ENCODE measurements at places on chromosomes 12 and 14. TPM values are rescaled to one million over a fixed set of nuclear protein-coding genes. Genes with fewer than 3 reads are reported as not detected.

GRCh38 chr12:103241184-103241583 lies 254.6 kb downstream of the C12orf42 start:
- H3K27ac ChIP-seq = no peak overlapping the region
- no peaks in the 10 kb centered on the region for H3K36me3 ChIP-seq

GRCh38 chr12:61765926-61766325 lies 494.3 kb upstream of the USP15 start:
- no peak for DNase-seq
- peaks cover 19% of the 10 kb centered on the region for H3K36me3 ChIP-seq
- peaks cover 3% of the 10 kb centered on the region for H3K27me3 ChIP-seq
- H3K4me3 ChIP-seq = no peak overlapping the region

DNA sequence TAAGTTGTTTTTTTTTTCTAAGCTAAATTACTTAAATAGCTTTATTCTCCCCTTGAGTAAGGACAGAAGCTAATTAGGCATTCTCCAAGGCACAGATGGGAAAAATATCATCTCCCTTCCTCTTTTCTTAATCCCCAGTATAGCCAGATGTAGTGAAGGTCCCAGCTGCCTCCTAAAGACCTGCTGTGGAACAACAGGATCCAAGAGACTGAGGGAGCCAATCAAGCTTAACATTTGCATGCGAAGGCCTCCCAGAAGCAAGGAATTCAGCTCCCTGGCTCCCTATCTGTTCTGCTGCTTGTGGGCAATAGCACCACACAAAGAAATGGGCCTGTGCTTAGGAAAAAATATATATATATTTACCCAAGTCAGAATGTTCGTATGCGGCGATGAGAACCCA lies 255.2 kb downstream of the SYT1 start:
- no peak overlapping the region for H3K4me3 ChIP-seq
- H3K27ac ChIP-seq = no peak overlapping the region
- DNase-seq = peak; percentile 53
- H3K36me3 ChIP-seq = no peaks in the 10 kb centered on the region

- no peaks in the 10 kb centered on the region for H3K27me3 ChIP-seq
- H3K36me3 ChIP-seq = no peaks in the 10 kb centered on the region
- no peak overlapping the region for H3K27ac ChIP-seq
- peaks cover 22% of the 10 kb centered on the region for H3K4me1 ChIP-seq
- no peak overlapping the region for H3K4me3 ChIP-seq
These were observed 587.1 kb upstream of the ATXN7L3B start for GRCh38 chr12:73950507-73950906.

The DPY19L2 gene
- total RNA-seq = 3.4 TPM

Measured in WTC11 (cell line).